Amygdala (tissue), 56 donors: ENCODE measurements at places on chromosomes 1 and 21.
A peak's percentile ranks its signal among the peaks of the same experiment; 100 is the strongest.

GRCh38 chr1:33074193-33074945, 6.6 kb upstream of the AZIN2 start:
- DNase-seq, result peak; percentile 56

DNA sequence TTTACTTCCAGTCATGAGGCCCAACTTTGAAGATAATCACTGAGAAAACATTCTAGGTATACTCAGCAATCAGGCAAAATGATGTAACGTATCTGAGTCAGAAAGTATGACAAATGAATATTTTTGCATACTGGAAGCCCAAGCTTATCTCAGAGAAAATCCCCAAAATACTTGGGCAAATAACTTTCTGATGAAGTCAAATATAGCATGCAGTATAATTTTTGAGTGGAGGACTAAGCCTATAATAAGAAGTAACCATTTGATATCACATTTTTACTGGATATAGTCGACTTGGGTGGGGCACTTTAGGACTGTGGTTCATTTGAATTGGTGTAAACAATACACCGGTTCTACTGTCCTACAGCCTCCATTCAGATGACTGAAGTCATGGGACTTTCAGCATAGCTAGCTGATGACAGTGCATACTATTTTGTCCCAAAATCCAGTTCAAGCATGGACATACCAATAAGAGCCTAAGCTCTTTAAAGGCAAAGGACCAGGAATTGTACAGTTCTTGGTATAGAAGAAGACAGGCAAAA, 2.3 kb upstream of the GADD45A start:
- DNase-seq, result no peak

GRCh38 chr1:238753252-238753651, 633.1 kb upstream of the CHRM3 start:
- no peak for DNase-seq

DNA sequence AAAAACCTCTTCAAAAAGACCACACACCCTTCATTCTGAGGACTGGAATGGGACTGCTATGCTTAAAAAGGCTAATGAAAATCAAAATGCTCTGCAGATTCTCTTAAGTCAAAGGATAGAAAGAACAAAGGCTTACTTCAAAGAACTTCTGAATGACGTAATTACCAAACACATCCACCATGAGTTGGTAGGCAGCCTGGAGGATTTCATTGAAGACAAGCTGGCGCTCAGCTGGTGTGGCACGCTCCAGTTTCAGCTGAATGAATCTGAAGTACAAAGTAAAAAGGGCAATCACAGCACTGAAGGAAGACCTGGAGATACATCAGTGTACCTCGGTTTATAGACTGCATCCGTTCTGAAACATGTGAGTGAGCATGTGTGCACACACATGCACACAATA, 43.5 kb upstream of the SDC3 start:
- peak; percentile 12 for DNase-seq

DNA sequence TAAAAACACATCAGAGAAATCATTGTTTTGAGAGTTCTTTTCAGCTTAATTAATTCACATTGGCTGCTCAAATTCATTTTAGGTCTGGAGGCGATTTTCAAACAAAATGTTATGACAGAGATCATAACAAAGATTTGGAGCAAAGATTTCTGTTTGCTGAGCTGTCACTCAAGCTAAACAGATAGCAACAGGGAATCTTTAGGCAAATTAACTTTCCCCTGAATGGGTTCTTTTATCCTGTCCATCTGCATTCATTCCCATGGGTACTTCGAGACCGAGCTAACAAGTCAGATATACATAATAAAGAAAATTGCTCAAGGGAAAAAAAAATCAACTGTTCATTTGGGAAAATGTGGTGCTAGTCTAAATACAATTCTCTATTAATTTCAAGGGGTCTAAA, 30.2 kb upstream of the CA6 start:
- DNase-seq, result no peak

GRCh38 chr21:41726970-41727783, 39.7 kb downstream of the RIPK4 start:
- no peak for DNase-seq

DNA sequence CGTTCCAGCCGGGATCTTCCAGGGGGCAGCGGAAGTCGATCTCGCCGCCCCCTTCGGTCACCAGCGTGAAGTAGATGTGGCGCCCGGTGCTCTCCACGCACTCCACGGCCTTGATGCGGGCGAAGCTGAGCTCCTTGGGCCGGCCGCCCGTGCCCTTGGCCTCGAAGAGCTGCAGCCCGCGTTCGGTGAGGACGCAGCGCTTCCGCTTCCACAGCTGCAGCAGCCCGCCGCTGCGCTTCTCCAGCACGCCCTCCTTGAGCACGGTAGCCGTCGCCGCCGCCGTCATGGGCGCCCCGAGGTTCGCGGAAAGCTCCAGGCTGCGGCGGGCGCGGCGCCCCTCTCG, 516 bp downstream of the PHLDA3 start:
- no peak for DNase-seq

GRCh38 chr1:66197785-66198184, 336.2 kb upstream of the SGIP1 start:
- DNase-seq, result no peak

DNA sequence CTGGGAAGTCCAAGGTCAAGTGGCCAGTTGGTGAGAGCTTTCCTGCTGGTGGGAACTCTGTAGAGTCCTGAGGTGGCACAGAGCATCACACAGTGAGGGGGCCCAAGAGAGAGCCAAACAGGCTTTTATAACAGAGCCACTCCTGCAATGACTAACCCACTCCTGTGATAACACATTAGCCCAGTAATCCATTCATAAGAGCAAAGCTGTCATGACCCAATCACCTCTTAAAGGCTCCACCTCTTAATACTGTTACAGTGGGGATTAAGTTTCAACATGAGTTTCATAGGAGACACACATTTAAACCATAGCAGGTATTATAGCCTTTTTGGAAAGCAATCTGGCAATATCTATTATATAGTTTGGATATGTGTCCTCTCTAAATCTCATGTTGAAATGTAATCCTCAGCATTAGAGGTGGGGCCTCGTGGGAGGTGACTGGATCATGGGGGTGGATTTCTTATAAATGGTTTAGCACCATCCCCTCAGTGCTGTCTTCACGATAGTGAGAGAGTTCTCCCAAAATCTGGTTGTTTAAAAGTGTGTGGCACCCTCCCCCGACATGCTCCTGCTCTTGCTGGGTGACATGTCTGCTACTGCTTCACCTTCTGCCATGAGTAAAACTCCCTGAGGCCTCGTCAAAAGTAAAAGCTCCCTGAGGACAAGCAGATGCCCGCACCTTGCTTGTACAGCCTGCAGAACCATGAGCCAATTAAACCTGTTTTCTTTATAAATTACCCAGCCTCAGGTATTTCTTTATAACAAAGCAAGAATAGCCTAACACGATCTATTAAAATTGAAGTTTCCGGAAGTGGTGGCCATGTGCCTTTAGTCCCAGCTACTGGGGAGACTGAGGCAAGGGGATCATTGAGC, 64.5 kb downstream of the CD58 start:
- DNase-seq, result no peak
